ENCODE measurements at places on chromosomes 1 and 21.

GRCh38 chr1:238312969-238313368, 422.2 kb upstream of the ZP4 start:
- no peak for DNase-seq

GRCh38 chr1:233480198-233480597, 133.7 kb upstream of the KCNK1 start:
- no peak for DNase-seq

- no peak for DNase-seq
These were observed 77.8 kb downstream of the SLC44A5 start for GRCh38 chr1:75533085-75533484.

GRCh38 chr1:32201011-32201855, 838 bp downstream of the CCDC28B start:
- peak; percentile 72 for DNase-seq

DNA sequence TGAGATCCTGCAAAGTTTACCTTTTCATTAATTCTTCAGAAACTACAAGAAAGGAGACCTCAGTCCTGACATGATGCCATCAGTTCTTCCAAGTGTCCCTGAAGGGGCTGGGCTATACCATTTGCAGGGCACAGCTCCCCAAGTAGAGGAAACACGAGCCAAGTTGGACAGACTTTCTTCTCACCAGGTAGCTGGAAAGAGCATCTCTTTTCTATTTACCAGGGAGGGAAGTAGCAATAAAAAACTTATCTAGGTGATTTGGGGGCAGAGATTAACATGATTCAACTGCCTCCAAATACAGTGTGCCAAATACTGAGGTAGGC, 103.9 kb upstream of the KCND3 start:
- no peak for DNase-seq

DNA sequence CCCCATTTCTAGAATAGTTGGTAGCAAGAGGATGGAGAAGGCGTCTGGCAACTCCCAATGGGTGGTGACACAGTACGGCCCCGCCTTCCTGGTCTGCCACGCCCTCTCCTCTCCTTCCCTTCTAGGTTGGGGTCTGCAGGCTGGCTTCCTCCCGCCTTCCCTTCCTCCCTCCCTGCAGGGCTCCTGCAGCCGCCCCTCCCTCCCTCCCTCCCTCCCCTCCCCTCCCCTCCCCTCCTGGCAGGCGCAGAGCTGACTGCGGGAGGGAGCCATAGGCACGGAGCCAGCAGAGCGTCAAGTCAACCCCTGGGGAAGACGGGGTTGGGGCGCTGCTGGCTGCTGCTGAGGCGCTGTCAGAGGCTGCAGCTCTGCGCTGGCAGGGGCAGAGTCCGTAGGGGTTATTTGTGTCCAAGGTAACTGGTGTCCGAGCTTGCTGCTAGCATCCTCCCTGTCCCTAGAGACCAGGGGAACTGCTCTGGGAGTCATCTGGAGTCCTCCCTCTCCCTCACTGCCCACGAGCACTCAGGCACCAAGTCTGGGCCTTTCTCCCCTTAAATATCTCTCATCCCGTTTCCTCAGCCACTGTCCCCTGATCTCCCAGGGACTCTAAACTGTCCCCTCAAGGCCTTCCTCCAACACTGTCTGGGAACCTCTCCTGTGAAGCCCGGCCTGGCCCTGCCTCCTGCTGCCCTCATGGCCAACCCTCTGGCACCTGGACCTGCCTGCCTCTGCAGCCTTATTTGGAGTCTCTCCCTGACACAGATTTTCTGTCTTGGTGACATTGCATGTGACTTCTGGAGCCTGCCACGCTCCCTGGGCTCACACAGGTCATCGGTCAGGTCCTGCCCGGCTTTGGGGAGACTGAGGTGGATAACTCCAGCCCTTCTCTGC, 57.4 kb upstream of the ACOT11 start:
- DNase-seq, result no peak

- DNase-seq, result no peak
These were observed 11.2 kb upstream of the CREG1 start for GRCh38 chr1:167564612-167565270.

- DNase-seq, result no peak
These were observed 4.4 kb downstream of the HFM1 start for GRCh38 chr1:91400133-91400725.

DNA sequence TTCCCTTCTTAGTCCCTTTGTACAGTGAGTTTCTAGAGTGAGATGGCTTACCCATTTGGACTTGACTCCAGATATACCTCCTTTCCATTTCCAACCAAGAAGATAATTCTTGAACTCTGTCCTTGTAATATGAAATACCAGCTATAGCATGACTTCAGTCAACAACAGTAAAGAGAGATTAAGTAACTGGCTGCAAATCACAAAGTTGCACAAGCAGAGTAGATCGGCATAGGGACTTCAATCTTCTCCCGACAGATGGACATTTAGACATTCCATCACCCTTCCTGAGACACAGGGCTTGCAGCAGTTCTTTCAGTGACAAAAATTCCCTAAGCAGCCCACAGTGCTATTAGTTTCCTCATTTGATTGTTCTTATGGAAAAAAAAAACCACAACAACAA, 44.6 kb downstream of the JAK1 start:
- no peak for DNase-seq

- no peak for DNase-seq
These were observed 54.2 kb downstream of the EIF2B3 start for GRCh38 chr1:44932151-44932550.

DNA sequence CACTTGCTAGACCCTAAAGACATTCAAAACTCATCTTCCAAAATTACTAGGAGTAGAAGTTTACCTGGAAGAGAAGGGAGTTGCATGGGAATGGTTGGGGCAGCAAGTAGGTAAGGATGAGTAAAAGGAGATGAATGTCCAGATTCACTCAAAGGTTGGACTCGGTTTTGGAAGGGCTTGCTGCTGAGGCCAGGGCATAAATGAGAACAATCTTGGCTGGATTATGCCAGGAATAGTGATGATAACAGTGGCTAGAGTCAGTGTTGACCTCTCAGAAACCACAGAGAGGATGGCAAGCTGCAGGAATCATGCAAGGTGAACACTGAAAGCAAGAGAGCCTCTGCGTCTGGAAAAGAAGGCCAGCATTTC, 43.4 kb downstream of the C8A start:
- no peak for DNase-seq

DNA sequence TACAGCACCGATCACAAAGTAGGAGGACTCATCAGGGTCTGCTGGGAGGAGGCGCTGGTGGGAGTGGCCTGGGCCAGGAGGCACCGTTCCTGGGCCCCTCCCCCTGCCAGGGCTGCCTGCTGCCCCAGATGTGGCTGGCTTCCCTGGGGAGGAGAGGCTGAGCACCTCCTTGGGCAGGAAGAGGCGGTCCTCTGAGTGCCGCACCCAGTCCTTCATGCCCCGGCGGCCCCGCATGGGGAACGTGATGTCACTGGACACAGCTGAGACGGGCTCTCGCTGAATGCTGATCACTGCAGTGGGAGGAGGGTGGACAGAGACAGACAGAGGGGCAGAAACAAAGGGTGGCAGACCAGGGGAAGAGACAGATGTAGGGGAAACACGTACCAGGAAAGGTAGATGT, 24.8 kb downstream of the ADGRB2 start:
- no peak for DNase-seq

DNA sequence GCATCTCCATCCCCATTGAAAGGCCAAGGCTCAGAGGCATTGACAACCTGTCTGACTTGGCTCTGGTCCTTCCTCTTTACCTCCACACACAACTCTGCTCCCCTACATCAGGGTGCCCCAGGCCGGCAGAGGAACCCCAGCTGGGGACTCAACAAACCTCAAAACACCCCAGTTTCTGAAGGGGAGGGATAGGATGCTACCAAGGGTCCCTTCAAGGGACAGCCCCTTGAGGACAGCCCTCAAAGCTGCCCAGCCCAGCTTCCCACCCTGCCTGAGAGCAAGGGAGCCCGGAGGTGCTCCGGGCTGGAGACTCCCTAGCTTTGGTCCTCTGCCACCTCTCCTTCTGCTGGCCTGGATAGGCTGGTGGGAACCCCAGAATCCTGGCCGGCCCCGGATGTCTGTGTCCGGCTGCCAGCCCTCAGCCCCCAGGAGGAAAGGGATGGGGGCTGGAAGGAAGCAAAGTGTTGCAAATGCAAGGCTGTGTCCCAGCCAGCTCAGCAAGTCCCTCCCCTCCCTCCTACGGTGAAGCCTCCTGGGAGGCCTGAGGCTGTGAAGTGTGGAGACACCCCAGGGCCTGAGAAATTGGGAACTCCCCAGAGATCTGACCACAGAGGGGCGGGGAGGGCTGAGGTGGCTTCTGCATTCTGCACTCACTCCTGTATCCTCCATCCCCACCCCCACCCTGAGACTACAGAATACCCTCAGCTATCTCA, 1.1 kb upstream of the MARCKSL1 start:
- DNase-seq, result no peak

DNA sequence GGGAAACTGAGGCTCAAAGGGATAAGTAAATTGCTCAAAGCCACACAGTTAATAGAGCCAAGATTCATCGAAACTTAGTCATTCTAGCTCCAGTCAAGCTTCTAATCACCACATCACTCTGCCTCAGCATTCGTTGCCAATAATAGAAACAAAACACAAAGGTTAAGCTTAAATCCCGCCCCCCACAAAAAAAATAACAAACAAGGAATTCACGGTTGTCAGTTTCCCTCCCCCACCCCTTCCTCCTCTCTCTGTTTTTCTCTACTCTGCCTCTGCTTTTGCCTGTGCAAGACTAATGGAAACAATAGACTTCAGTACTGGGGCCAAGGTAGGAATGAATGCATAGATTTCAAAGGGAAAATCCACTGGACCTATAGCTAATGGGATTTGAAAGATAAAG, 70.7 kb upstream of the ZNF644 start:
- DNase-seq, result no peak

GRCh38 chr1:170929835-170930554, 5.3 kb upstream of the MROH9 start:
- DNase-seq, result no peak

- DNase-seq, result no peak
These were observed 183.1 kb upstream of the IVNS1ABP start for GRCh38 chr1:185500001-185500626.

GRCh38 chr1:181117648-181118449, 29.3 kb downstream of the IER5 start:
- no peak for DNase-seq

- no peak for DNase-seq
These were observed 26.7 kb downstream of the PODN start for GRCh38 chr1:53088616-53089300.

- no peak for DNase-seq
These were observed 3.7 kb downstream of the GLIS1 start for GRCh38 chr1:53735261-53735660.

DNA sequence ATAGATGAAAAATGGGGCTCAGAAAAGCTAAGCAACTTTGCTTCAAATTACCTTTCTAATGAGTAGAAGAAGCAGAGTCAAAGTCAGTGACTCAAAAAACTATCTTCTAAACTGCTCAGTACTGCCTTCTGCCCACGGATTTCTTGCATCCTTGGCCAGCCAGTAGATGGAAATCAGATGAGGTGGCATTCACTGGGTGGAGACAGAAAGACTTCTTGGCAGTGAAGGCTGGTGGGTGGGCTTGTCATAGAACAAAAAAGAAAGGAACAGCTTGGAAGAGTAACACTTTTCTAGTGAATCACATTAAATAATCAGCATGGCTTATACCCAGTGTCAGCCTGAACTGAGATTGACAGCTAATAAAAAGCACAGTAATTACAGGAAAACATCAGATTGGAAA, 170.7 kb downstream of the ST6GALNAC5 start:
- DNase-seq, result peak; percentile 7

DNA sequence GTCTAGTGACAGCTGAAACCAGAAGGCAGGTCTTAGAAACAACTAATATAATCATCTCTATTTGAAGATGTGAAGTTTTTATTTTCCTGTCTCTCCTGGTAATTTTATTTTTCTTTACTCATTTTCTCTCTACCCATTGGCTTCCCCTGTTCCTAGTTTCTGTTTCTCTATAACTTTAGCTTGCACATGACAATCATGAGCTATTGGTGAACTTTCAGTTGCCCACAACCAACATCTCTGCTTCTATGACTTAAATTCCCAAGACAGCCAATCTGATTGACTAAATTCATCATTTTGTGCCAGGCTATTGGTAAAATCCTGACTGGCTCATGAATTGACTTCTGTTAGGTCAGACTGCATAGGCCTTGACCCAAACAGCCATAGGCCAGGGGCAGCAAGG, 13.7 kb upstream of the ACADM start:
- no peak for DNase-seq

- no peak for DNase-seq
These were observed 42.1 kb downstream of the TAS1R2 start for GRCh38 chr1:18817316-18817715.

DNA sequence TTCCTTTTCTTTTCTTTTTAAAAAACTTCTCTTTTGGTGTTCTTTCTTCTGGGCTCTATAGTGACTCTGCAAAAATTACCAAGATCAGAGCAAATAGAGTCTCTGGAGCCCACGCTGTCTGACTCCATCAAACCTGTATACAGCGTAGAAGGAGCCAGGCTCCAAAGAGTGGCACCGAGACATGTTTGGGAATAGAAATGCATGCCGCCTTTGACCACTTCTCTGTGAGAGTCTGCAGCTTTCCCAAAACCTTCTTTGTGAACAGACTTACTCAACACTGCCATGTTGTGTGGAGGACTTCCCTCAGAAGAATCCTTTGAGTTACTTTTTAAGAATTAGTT, 55.3 kb downstream of the GORAB start:
- no peak for DNase-seq

DNA sequence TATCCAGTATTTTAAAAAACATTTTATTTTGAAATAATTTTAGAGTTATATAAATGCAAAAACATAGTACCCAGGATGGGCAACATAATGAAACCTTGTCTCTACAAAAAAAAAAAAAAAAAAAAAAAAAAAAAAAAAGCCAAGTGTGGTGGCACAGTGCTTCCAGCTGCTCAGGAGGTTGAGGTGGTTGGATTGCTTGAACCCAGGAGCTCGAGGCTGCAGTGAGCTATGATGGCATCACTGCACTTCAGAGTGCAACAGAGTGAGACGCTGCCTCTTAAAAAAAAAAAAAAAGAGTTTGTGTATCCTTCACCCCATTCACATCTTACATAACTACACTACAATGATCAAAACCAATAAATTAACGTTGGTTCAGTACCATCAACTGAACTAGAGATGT, 115.6 kb upstream of the KIF26B start:
- DNase-seq, result no peak

DNA sequence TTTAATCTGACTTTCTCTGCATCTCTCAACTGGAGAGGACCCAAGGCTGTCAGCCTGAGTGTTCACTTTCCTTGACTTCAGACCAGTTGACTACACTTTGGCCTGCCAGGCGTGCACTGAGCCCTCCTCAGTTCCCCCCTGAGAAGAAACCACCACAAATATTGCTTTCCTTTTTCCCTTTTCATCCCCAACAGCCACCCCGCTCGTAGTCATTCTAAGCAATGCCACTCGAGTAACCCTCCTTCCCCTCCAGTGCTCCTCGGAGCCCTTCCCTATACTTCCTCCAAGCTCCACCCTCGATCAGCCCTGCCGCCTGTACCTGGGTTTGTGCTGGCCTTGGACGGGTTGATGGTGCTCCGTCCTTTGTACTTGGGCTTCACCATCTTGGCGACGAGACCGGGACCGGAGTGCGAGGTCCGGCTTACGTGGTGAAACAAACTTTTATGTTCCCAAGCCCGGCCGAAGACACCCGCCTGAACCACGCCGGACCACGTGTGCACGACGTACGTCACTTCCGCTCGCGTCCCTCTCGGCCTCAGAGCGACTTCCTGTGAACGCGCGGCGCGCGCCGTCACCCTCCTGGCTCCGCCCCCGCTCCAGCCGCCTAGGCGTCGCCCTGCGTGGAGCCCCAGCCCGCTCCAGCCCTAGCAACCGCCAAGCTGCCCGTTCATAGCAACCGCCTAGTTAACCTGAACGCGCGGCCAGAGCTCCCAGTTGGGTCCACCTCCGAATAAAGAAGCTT, at the start of gene GNL2:
Gene GNL2, minus strand, starts transcription at position 498 of the 742 bp plus-strand sequence. Its CDS starts 115 bp downstream, at position 383.
- peak; percentile 85 for DNase-seq

- DNase-seq, result no peak
These were observed 8.0 kb upstream of the ELAPOR1 start for GRCh38 chr1:109105881-109106280.
